ENCODE measurements at places on chromosomes 2 and 18.

DNA sequence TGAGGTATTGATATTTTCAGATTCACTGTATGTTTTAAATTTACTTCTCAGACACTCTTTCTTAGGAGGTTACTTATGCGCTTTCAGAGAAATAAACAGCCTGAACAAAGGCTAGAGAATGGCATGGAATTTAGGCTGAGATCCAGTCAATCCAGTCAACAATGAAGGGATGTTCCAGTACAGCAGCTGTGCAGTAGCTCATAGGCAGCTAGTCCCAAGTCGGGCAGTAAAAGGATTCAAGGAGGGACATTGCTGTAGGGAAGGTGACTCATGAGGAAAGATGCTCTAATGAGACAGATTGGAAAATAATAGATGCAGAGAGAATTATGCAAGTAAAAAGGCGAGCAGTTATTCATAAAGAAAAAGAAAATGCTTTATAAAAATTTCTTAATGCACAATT is 397.9 kb upstream of the RGPD4 start:
- no peak for DNase-seq

DNA sequence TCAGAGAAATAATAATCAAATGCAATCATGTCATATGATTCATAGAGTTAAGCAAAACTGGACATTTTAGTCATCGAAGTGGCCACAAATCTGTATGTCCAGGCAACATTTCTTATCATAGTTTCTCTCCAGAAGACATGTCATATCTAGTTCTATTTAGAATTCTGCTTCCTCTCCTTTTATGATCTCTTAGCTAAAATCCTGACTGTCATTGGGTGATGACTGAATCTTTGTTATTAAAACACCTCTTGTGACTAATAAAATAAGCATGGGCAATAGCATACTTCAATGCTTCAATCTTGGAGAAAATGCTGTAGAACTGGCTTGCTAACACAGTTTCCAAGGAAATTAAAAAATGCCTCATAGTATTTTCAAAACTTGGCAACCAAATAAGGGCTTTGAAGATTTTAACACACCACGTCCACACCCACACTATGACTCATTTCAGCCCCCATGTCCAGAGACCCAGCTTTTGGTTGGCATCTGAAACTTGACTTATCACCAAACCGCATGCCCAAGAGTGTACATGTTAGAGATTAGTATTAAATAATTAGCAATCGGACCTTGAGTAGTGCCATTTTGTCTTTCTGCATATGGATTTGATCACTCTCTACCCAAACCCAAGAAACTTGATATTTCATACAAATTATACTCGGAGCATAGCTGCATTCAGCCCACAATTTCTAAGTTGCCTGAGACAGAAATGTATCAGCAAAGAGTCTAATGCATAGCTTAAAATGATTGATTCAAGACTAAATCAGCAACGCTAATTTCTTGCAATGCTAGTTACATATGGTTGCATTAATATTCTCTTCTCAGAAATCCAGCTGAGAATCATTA is 106.5 kb upstream of the ETAA1 start:
- DNase-seq: no peak

DNA sequence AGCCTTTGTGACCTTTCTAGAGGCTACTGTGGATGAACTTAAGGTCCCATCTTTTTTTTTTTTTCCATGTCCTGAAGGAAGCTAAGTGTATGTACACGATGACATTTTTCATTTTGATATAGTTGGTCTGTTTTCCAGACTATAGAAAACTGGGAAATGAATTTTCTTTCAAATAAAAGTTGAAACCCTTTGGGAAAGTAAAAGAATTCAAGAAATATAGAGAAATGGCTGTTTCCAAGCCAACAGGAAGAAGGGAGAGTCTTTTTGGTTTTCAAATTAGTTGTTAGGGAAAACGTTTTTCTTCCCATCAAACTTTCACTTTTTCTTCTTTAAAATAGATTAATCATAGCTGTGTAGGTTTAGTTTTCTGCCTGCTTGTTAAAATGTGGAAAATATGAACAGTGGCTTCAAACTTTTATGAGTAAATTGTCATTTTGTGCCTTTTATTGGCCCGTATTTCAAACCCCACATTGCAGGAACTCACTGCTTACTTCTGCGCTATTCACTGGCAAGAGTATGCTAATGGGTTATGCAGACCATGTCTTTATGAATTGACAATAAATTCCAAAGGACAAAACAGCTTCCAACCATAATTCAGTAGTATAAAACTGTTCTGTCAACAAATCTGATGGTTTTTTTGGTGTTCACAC is 27.7 kb upstream of the LYPD1 start:
- DNase-seq: no peak

DNA sequence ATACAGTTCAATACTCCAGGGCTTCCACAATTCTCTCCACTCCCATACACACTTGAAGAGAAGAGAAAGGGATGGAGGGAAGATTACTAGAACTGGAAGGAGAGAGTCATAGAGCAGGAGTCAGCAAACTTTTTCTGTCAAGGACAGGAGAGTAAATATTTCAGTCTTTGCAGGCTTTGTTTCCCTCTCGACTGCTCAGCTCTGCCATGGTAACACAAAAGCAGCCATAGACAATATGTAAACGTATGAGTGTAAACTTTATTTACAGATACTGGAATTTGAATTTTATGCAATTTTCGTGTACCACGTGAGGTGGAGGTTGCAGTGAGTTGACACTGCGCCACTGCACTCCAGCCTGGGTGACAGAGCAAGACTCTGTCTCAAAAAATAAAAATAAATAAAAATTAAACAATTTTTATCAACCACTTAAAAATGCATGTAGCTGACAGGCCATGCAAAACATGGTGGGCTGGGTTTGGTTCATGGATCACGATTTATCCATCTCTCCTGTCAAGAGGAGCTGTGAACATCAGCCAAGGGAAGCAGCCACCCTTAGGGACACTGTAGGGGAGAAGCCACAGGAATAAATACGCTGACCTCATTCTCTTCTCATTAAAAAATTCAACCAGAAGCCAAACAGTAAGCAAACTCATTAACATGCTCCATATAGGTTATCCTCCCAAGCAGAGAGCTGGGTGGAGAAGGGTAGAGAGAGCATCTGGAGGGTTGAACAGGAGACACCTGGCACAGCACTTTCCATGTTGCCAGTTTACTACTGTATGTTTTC is 266.4 kb upstream of the FN1 start:
- no peak for DNase-seq

DNA sequence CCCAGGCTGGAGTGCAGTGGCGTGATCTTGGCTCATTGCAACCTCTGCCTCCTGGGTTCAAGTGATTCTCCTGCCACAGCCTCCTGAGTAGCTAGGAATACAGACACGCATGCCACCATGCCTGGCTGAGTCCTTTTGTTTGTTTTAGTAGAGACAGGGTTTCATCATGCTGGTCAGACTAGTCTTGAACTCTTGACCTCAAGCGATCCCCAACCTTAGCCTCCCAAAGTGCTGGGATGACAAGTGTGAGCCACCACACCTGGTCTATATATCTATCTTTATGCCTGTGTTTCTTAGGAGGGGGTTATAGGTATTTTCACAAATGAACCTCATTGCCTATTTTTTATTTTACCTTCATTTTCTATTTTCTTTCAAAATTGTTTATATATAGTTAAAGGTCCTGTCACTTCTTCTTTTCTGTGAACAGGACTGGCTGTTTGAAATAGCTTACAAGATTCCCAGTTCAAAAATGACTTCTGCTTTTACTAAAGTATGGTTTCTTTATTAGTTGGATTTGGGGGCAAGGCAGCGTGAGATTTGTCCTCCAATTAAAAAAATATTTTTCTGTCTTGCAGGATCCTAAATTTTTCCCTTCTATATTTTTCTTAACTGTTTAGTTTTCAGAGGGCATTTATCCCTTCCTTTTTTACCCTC is 16.4 kb upstream of the MARCHF7 start:
- no peak for DNase-seq

DNA sequence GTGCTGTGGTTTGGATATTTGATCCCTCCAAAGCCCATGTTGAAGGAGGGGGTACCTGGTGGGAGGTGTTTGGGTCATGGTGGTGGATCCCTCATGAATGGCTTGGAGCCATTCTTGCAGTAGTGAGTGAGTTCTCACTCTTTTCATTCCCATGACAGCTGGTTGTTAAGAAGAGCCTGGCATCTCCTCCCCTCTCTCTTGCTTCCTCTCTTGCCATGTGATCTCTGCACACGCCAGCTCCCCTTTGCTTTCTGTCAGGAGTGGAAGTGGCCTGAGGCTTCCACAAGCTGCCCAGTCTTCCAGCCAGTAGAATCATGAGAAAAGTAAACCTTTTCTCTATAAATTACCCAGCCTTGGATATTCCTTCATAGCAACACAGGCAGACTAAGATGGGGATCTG is 8.6 kb downstream of the ADD2 start:
- DNase-seq: no peak

DNA sequence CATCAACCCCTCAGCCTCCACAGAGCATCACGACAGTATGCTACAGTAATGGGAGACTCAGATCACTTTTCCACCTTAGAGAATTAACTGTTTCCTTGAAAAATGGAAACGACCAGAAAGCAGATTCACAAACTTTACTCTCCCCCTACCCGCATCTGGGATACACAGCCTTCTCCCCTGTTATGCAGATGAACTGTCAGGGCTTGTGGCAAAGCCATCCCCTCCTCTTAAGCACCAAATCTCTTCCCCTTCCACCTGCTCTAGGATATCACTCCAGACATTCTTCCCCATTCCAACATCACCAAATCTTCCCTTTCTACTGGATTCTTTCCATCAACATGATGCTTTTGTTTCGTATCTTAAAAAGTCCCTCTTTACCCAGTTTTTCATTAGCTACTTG is 26.4 kb downstream of the NEB start:
- no peak for DNase-seq

All from stimulated activated CD4-positive, alpha-beta T cell treated with anti-CD3 and anti-CD28 coated beads, Interleukin-2, amount 100 ng/mL, for 24 hours (primary cell).